ENCODE measurements at places on chromosomes 16 and 17.

- no peak for DNase-seq
Measured at GRCh38 chr16:1054660-1055556, 17.6 kb upstream of the SSTR5 start.

DNA sequence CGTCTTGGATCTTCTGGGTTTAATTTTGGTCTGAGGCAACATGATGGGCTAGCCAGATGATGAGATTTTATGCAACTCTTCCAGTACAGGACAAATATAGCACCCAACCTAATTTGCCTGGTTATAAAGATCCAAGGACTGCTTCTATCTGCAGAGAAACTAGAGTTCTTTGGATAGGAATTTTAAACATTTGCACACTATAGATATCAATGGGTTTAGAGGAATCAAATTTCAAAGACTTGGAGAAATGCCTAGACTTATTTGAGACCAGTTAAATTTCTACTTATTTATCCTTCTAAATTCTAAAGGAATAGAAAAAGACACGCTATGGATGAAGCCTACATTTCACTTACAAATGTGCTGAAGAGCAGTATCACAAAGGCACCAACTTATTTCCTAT is 12.6 kb downstream of the PMFBP1 start:
- DNase-seq = no peak

- no peak for DNase-seq
Measured at GRCh38 chr16:85296859-85297660, 184.8 kb upstream of the CIBAR2 start.

- DNase-seq = no peak
Measured at GRCh38 chr16:87423429-87423828, 31.3 kb downstream of the MAP1LC3B start.

DNA sequence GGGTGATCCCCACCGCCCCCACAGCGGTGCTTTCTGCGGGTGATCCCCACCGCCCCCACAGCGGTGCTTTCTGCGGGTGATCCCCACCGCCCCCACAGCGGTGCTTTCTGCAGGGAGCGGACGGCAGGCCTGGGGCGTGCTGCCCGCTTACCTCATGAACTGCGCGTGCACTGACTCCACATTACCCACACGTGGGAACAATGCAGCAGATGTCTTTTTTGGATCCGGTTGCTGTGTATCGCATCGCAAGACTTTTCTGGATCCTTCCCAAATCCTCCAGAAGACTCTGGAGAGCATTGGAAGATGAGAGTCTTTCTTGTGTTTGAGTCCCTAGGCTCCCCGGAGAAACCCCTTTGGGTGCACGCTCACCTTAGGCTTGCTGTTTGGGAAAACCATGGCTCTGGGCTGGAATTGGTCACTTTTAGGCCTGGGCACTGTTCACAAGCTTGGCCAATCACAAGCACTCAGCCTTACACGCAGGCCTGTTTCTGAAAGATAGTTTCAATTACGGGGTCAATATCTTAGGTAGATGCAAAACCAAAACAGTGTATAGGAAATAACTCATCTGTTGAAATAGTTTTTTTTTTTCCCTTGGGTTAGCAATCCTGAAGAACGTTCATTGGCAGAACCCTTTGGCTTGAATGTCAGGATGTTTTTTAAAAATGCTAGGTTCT is 201.8 kb downstream of the RPTOR start:
- no peak for DNase-seq

DNA sequence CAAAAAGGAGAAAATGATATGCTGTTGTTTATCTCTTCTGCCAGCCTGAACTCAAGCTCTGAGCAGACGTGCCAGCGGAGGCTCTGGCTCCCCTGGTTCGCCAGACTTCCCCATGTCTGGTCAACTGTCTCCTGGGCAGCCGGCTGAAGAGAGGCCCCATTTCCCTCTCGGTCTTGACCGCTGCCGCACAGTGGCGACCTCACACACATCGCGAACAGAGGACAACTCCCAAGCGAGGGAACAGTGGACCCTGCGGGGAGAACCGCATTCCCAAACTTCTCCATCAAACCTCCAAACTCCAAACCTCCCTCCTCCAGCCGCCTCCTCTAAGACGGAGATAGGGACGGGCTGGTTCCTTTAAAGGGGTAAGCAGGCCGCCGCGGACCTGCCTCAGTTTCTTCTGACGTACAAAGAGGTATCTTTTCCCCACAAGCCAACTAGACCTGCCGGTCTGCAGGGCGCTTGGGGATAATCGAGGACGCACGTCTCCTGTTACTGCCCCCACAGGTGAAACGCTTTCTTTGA is 24.9 kb upstream of the RFFL start:
- DNase-seq = no peak

- DNase-seq = no peak
Measured at GRCh38 chr17:74355065-74355464, 6.6 kb downstream of the BTBD17 start.

- DNase-seq = no peak
Measured at GRCh38 chr17:7111784-7112509, 2.7 kb downstream of the ASGR2 start.

GRCh38 chr17:46745376-46745775 is 73.1 kb downstream of the WNT3 start:
- no peak for DNase-seq

GRCh38 chr16:50881331-50881830 is 139.5 kb downstream of the CYLD start:
- DNase-seq = no peak

- no peak for DNase-seq
Measured at GRCh38 chr17:2292100-2292499, 11.5 kb downstream of the SMG6 start.

DNA sequence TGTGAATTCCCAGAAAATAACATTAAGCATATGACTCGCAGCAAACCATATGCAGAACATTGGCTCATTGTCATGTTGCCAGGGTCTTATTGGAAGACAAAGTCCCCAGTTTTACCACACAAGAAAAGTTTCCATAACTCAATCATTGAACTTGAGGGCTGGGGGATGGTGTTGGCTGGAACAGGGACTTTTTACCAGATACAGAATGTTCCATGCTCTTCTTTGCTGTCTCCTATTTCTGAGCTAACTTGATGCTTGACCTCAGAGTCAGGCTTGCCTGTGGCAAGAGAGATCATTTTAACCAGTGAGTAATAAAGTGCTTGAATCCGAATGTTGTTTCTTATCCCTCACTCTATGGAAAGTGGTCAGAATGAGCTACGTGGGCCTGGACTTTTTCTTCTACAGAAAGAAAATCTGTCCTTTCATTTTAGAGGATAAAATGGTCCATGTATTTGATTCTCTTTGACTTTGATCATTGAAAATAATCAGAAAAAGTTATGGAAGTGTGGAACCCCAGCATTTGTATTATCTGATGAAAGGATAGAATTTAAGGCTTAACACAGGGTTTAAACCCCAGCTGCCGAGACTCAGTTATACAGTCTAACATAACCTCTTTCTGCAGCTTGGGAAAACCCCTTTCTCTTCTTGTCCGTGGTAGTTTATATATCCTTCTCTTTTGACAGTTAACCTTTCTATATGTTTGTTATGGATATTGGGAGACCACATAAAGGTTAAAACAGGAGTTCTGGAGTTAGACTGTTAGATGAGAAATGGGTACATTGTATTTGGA is 67.0 kb downstream of the TUBD1 start:
- no peak for DNase-seq

DNA sequence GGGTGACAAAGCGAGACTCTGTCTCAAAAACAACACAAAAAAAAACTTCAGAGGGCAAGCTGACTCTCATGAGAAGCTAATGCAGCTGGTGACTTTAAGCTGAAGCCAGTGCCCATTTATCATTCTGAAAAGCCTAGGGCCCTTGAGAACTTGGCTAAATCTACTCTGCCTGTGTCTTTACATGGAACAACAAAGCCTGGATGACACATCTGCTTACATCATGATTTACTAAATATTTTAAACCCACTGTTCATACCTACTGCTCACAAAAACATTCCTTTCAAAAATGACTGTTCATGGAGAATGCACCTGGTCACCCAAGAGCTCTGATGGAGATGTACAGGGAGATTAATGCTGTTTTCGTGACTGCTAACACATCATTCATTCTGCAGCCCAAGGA is 6.1 kb upstream of the ALOX12 start:
- no peak for DNase-seq

Measured in stimulated activated CD4-positive, alpha-beta T cell treated with anti-CD3 and anti-CD28 coated beads, Interleukin-1b, Interleukin-23, amount 100 ng/mL, for 24 hours (primary cell).